Activated naive CD8-positive, alpha-beta T cell treated with anti-CD3 and anti-CD28 coated beads, Interleukin-2, amount 50 U/mL, for 16 hours (primary cell): ENCODE measurements at places on chromosomes 16 and 17.
A peak's percentile ranks its signal among the peaks of the same experiment; 100 is the strongest.

DNA sequence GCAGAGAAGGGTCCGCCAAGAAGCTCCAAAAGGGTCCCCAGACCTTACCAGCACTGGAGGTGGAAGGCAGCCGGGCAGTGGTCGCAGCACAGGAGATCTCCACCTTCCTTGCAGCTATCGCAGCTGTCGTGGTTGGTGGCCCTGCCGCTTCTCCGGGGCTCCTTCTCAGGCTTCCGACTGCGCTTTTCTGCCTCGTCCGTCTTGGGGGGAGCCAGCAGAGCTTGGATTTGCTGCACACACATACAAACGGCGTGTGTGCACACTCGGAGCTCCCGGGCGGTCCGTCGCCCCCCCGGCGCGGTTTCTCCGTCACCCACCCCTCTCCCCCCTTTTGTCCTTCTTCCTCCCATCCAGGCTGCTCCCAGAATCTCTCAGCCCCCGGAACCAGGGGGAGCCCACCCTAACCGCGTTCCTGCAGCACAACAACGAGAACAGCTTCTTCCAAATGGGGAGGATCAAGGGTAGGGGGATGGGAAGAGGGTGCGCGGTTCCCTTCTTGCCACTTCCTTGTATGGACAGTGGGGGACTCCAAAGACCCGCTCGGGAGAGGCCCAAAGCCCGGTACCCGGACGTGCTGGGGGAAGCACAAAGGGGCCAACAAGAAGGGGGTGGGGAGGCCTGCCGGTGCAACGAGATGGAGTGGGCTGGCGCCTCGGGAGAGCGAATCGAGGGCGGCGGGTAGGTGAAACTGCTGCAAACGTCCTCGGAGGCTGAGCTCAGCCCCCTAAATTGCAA lies 1.1 kb downstream of the PHF12 start:
- peak; percentile 25 for DNase-seq

DNA sequence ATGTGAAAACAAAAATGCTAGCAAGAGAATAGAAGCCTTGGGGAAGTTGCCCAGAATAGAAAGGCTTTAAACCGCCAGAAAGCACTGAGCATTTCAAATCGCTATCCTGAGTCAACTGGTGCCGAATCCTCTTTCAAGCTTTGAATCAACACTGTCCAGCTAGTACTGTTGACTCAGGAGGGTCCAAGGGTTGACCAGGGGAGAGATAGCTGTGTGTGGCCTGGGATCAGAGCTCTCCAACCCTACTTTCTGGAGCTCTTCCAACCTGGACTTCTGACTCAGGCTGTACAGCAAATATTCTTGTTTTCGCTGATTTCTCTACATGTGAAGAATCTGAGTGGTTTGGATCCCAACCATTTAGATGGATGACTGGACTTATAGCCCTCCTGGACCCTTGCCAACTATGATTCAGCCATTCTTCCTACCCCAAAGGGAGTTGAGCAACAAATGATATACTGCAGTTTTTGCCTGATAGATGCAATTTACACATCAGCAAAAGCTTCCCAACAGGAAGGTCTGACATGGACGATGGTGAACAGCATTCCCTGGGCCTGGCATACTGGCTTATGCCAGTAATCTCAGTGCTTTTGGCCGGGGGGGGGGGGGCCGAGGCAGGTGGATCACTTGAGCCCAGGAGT lies 154.0 kb upstream of the SDK2 start:
- no peak for DNase-seq

DNA sequence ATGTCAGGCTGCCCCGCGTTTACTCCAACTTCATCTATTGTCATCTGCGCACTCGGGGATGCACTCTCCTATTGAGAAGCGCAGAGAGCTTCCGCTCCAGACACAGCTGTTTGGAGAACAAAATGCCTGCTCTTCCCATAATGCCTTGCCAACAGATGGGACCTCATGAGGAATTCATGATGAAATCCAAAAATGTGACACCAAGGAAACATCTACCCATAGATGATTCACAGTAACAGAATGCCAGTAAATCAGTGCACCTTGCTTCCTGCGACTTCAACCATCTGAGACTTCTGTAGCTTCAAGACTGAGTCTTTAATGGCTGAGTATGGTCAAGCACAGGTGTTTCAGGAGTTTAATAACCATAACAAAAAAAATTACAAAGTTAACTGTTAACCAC lies 1144.9 kb upstream of the GOT2 start:
- DNase-seq: no peak

GRCh38 chr16:31138621-31139578 lies 3.4 kb upstream of the PRSS8 start:
- DNase-seq: no peak

DNA sequence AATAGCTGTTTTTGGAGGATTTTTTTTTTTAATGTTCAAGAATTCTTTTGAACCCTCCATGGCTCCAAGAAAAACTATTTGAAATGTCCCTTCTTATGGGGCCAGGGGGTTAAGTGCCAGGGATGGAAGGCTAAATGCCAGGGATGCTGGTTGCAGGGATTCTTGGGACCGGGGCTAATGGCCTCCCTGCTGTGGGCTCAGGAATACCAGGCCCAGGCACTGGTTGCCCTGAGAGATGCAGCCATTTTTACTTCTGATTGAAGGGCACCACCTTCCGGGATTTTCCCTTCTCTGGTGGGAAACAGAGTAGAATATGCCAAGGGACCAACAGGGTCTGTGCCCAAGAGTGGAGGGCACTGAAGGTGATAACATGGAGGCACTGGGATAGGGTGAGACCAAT lies 10.9 kb upstream of the KAT7 start:
- no peak for DNase-seq

- no peak for DNase-seq
Observed at GRCh38 chr16:2007081-2007836, 2.4 kb downstream of the ZNF598 start.

- DNase-seq: no peak
Observed at GRCh38 chr17:49148171-49148570, 15.6 kb downstream of the B4GALNT2 start.
